Activated CD8-positive, alpha-beta T cell treated with anti-CD3 and anti-CD28 coated beads for 36 hours (primary cell): ENCODE measurements at places on chromosomes 7 and 10.

DNA sequence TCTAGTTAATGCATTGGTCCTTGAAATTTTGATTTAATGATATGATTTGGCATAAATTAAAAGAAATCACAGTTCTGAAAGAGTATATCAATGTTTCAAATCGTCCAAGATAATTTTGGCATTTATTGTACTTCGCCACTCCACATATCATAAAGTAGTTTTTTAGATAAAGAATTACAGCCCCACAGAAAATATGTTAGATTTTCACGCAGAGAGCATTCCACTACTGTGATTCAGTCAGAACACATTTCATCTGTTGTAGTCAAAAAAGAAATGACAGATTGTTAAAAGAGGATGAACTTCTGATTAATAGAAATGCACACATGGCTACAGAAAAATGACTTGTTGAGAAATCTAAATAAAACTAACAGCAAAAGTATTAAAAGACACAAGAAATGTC is 1063.5 kb upstream of the LRRN3 start:
- no peaks in the 10 kb centered on the region for H3K4me1 ChIP-seq
- DNase-seq: no peak
- H3K27ac ChIP-seq: no peak overlapping the region
- no peaks in the 10 kb centered on the region for H3K36me3 ChIP-seq
- no peaks in the 10 kb centered on the region for H3K27me3 ChIP-seq
- H3K4me3 ChIP-seq: no peak overlapping the region

GRCh38 chr7:11875635-11876034 is 43.6 kb upstream of the THSD7A start:
- no peak overlapping the region for H3K27ac ChIP-seq
- no peak overlapping the region for H3K4me3 ChIP-seq
- H3K27me3 ChIP-seq: no peaks in the 10 kb centered on the region
- H3K36me3 ChIP-seq: no peaks in the 10 kb centered on the region

DNA sequence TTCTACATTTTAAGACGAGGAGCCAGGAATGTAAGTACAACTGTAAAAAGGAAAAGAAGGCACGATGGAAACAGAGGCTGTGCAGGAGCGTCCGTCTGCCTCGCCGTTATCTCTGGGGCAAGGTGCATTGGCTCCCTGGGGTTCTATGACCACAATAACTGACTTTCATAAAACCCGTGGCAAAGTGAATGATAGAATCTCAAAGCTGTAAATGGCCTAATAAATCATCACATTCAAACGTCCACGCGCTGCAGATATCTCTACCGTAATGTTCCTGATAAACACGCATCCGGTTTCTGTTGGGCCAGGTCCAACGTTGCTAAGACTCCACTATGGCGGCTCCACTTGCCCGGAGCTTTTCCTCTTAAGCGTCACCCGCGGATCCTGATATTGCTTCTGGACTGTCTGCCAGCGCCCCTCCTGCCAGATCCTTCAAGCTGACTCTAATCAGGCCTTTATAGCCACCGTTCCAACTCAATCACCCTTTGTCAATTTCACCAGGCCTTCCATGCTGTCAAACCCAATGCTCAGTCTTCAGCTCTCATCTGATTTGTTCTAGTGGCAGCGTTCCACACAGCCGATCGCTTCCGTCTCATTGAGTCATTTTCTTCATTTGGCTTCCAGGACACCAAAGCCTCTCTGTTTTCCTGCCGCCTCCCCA is 265.6 kb upstream of the FOXK1 start:
- H3K27ac ChIP-seq: no peak overlapping the region
- H3K36me3 ChIP-seq: no peaks in the 10 kb centered on the region
- peaks cover 5% of the 10 kb centered on the region for H3K27me3 ChIP-seq
- no peak overlapping the region for H3K4me3 ChIP-seq
- no peak for DNase-seq

DNA sequence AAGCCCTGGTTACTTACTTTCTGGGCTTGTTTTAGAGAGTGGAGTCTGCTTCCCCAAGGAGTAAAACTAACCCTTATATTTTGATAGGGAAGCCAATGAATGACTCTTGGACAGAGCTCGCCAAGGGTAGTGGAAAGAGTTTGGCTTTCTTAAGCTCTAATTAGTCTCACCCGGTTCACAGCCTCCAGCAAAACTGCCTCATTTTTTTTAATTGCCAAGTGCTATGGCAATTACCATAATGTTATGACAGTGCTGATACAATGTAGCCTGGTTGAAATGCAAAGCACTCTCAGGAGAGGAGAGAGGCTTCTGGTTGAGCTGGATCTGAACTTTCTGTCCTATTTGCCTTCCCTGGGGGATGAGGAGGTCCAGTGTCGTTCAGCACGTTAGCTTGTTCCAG is 376.1 kb upstream of the CHRM2 start:
- H3K36me3 ChIP-seq: no peaks in the 10 kb centered on the region
- no peaks in the 10 kb centered on the region for H3K4me1 ChIP-seq
- H3K4me3 ChIP-seq: no peak overlapping the region
- no peaks in the 10 kb centered on the region for H3K27me3 ChIP-seq

DNA sequence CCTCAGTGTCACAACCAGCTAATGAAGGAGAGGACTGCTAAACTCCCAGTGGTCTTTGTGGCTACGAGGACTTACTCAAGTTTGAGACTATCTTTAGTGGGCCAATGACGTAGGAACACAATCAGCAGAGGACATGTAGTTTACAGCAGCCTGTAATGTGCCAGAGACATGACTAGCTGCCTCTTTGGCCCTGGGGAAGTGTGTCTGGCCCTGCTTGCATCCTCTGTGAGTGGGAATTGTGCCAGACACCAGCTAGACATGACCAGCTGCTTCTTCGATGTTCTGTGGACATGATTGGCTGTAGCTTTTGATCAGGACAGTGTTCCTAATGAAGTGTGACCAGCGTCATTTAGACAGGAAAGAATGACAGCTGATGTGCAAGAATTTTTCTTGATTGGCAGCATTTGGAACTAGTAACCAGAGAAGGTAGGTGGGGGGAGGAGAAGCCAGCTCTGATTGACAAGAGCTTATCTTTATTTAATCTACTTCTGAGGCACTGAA is 141.7 kb downstream of the AUTS2 start:
- DNase-seq: no peak
- H3K27me3 ChIP-seq: peaks cover 7% of the 10 kb centered on the region
- peaks cover 19% of the 10 kb centered on the region for H3K4me1 ChIP-seq
- no peak overlapping the region for H3K27ac ChIP-seq
- no peaks in the 10 kb centered on the region for H3K36me3 ChIP-seq

DNA sequence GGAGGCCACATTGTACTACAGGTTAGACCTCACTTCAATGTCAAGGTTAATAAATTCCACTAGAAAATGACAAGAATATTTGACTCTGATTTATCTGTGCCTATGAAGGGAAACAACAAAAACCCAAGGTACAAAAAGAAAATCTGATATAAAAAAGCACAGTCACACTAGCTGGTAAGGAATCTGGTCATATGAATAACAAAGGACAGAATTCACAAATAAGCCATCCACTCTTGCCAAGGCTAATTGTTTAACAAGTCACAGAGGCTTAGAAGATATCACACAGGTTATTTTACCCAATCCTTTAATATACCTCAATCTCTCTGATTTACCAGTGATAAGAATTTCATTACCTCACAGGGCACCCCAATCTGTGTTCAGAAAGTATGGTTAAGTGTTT is 47.9 kb downstream of the IRF5 start:
- no peak overlapping the region for H3K4me3 ChIP-seq
- no peak for DNase-seq
- H3K27me3 ChIP-seq: no peaks in the 10 kb centered on the region
- no peaks in the 10 kb centered on the region for H3K4me1 ChIP-seq
- peaks cover 36% of the 10 kb centered on the region for H3K36me3 ChIP-seq

GRCh38 chr7:28037220-28038010 is 143.2 kb downstream of the JAZF1 start:
- peak overlapping the region; percentile 16 for H3K27ac ChIP-seq
- H3K4me3 ChIP-seq: peak overlapping the region; percentile 4
- peaks cover 31% of the 10 kb centered on the region for H3K4me1 ChIP-seq

DNA sequence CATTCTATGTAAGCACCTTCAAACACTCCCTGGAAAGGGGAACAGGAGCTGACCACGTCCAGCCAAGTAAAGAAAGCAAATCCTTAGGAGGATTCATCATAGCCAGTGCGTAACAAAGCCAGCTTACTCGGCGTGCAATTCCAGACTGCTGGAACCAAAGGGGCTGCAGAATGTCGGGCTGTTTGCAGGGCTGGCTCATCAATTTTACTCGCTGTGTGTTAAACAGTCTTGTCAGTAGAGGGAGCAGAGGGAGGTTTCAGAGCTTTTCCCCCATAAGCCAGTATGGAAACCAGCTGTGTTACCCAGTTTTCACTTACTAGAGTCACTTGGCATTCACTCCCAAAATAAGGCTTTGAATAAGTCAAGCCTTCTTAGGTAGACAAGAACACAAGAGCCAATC is 127.1 kb downstream of the KMT2E start:
- peaks cover 16% of the 10 kb centered on the region for H3K36me3 ChIP-seq
- no peak for DNase-seq
- H3K4me3 ChIP-seq: no peak overlapping the region

- H3K4me1 ChIP-seq: no peaks in the 10 kb centered on the region
- H3K27ac ChIP-seq: no peak overlapping the region
Observed at GRCh38 chr7:154566877-154567276, 436.0 kb downstream of the PAXIP1 start.

DNA sequence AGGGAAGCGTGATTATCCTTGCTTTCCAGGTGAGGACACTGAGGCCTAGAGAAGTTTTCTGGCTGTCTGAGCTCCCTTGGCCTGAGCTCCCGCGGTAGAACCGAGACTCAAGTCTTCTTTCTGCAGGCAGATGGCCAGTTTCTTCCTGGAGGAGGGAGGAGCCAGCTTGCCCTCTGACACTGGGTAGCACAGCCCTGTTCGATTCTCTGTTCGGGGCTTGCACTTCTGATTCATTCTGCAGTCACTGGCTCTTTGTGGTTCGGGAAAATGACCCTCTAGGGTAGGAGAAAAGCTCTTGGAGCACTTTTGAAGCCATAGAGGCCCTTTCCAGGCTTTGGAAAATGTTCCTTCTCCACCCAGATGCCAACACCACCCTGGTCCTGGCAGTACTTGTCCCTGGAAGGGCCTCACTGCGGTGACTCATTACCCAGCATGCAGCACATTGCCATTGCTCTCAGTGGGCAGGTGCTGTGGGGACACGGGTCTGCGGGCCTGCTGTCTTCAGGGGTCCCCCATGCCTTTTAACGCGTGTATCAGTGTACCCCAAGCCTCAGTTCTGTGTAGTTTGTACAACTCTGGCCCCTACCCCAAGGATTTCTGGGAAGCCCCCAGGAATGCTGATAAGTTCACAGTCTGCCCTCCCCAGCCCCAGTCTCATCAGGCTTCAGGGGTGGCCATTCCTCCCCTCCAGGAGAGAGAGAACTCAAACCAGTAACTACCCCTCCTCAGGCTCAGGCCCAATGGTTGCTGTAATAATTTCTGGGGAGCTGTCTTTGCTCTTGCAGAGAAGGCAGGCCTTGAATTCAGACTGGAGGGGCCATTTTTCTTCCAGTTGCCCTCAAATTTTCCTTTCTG is 11.9 kb downstream of the CHST3 start:
- peaks cover 40% of the 10 kb centered on the region for H3K4me1 ChIP-seq
- no peak overlapping the region for H3K27ac ChIP-seq
- H3K36me3 ChIP-seq: no peaks in the 10 kb centered on the region
- no peak overlapping the region for H3K4me3 ChIP-seq
- no peak for DNase-seq
- H3K27me3 ChIP-seq: no peaks in the 10 kb centered on the region

DNA sequence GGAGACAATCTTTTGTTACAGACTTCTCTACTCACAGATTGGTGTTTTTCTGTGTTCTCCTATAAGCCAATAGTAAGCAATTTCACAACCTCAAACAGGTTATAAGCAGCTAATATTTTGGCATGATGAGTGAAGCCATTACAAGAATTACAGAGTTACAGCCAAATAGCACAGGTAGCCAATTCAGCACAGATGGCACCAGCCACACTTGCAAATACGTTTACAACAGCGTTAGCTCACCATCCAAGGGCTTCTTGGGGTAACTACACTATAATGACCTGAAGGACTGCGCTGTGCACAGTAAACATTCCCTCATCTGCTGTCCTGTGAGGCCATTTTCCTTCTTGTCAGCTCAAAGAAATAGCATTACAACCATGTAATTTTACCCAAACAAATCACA is 428.6 kb downstream of the TCERG1L start:
- H3K4me1 ChIP-seq: no peaks in the 10 kb centered on the region
- peaks cover 5% of the 10 kb centered on the region for H3K27me3 ChIP-seq
- H3K27ac ChIP-seq: no peak overlapping the region
- H3K4me3 ChIP-seq: no peak overlapping the region
- DNase-seq: no peak

DNA sequence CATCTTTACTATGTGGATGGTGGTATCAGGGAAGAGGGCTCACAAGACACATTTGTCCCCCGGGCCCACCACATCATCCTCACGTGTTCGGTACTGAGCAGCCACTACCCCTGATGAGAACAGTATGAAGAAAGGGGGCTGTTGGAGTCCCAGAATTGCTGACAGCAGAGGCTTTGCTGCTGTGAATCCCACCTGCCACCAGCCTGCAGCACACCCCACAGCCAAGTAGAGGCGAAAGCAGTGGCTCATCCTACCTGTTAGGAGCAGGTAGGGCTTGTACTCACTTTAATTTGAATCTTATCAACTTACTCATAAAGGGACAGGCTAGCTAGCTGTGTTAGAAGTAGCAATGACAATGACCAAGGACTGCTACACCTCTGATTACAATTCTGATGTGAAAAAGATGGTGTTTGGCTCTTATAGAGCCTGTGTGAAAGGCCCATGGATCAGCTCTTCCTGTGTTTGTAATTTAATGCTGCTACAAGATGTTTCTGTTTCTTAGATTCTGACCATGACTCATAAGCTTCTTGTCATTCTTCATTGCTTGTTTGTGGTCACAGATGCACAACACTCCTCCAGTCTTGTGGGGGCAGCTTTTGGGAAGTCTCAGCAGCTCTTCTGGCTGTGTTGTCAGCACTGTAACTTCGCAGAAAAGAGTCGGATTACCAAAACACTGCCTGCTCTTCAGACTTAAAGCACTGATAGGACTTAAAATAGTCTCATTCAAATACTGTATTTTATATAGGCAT is 9.1 kb upstream of the CSGALNACT2 start:
- H3K4me1 ChIP-seq: peaks cover 27% of the 10 kb centered on the region
- peak overlapping the region; percentile 72 for H3K27ac ChIP-seq
- no peak overlapping the region for H3K4me3 ChIP-seq
- DNase-seq: peak; percentile 63

- no peaks in the 10 kb centered on the region for H3K36me3 ChIP-seq
- H3K4me3 ChIP-seq: peak overlapping the region; percentile 50
- peak; percentile 43 for DNase-seq
Observed at GRCh38 chr7:132435016-132435990, 141.0 kb downstream of the PLXNA4 start.

DNA sequence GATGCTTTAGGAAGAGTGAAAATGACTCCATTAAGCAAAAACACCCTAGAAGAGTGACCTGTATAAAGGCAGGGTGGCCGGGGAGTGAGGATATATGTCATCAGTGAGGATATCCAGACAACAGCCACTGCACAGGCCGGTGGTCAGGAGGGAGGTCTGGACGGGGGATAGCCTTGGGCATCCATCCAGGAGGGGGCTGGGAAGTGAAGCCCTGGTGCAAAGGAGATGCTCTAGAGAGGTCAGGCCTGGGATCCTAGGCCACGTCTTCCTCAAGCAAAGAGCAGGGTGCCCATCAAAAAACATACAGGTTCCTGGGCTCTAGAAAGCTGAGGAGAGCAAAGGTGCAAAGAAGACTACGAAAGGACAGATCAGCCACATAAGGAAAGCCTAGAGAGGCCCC is 25.6 kb downstream of the FAM171A1 start:
- peaks cover 4% of the 10 kb centered on the region for H3K27me3 ChIP-seq
- H3K27ac ChIP-seq: no peak overlapping the region
- no peak overlapping the region for H3K4me3 ChIP-seq
- H3K4me1 ChIP-seq: no peaks in the 10 kb centered on the region
- H3K36me3 ChIP-seq: no peaks in the 10 kb centered on the region
- no peak for DNase-seq
